Right kidney (tissue), 9 donors: ENCODE measurements at places on chromosomes 7 and 10.

GRCh38 chr7:49486974-49487829 lies 286.2 kb upstream of the VWC2 start:
- DNase-seq = no peak

- no peak for DNase-seq
Measured at GRCh38 chr7:100682991-100683658, 9.6 kb downstream of the GNB2 start.

GRCh38 chr7:50479743-50480517 lies 29.8 kb upstream of the FIGNL1 start:
- DNase-seq = no peak

DNA sequence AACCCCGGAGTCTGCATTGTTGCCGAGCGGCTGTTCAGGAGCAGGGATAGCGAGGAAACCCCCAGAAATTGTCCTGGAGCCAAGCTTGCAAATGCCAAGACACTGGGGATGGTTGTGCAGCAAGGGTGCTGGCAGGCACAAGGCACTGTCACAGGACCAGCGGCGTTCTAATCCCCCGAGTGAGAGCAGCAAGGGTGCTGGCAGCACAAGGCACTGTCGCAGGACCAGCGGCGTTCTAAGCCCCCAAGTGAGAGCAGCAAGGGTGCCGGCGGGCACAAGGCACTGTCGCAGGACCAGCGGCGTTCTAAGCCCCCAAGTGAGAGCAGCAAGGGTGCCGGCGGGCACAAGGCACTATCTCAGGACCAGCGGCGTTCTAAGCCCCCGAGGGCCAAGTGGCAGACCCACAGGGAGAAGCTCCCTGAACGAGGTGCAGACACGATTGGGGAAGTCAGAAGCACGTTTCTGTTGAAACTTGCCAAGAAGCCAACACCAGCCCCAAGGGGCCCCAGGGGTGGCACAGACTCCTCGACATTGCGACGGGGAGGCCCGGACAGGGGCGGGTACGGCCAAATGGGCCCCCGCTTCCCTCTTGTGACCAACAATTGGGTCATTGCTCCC lies 40.4 kb upstream of the INPP5A start:
- DNase-seq = no peak

DNA sequence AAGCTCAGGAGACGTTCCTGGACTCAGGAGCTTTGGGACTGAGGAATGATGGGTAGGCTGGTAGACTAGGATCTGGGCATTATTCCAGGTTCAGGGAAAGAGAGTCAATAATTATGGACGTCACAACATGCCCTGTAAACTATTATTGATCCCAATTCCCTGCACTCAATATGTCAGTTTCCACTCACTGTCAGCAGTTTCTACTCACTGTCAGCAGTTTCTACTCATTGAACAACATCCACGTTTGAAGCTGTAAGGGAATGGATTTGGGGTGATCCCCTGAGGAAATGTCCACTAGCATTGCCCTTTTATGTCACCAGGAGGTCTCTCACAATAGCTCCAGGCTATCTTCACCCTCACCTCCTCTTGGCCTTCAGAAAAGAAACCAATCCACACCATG lies 1268.6 kb downstream of the TYW1 start:
- DNase-seq = no peak

DNA sequence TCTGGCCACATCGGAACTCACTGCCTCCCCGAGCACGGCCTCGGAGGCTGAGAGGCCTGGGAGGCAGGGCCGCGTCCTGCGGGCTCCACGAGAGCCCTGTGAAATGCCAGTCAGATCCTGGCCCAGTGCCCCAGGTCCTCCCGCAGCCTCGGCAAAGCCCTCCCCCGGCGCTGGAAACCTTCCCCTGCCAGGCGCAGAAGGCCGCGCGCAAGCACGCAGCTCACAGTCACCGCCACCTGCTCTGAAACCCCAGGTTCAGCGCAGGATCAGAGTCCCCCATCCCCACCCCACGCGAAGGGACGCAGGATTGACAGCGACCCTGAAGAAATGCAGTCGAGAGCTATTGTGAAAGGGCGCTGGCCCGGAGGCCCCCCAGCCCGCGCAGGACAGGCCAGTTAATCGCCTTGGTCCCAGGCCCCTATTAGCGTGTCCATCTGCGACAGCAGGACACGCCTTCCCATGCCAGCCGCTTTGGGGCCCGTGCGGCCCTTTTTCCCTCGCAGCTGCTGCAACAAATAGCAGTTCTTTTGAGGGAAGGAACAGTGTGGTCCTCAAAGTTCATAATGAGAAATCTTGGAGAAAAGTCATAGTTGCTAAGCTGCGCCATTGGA lies 13.5 kb upstream of the EGFR start:
- no peak for DNase-seq

GRCh38 chr10:5291501-5292195 lies 73.1 kb upstream of the UCN3 start:
- no peak for DNase-seq

- no peak for DNase-seq
Measured at GRCh38 chr7:78420001-78420400, 621.4 kb downstream of the PHTF2 start.

DNA sequence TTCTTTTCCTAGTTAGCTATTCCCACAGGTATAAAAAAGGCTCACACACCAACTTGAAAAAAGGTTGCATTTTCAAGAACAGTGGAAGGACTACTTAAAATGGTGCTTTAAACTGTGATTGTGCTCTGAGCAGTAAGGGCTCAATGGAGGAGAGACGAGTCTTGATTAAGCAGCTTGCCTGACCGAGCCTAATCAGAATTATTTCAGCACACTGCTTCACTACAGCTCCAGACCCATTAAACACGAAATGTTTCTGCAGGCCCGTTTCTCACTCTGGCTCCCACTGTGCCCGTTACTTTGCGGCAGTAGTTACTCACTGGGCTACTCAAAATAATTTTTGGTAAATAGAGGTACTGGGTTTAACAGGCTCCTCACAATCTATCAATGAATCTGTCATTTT lies 126.0 kb downstream of the NRCAM start:
- DNase-seq = no peak

GRCh38 chr10:103717341-103718246 lies 137.8 kb downstream of the SH3PXD2A start:
- no peak for DNase-seq

- DNase-seq = no peak
Measured at GRCh38 chr7:92002720-92003119, 62.1 kb downstream of the AKAP9 start.

- DNase-seq = no peak
Measured at GRCh38 chr10:58104351-58104751, 163.3 kb downstream of the IPMK start.

GRCh38 chr7:149827089-149827981 lies 10.8 kb upstream of the ZNF862 start:
- DNase-seq = no peak

DNA sequence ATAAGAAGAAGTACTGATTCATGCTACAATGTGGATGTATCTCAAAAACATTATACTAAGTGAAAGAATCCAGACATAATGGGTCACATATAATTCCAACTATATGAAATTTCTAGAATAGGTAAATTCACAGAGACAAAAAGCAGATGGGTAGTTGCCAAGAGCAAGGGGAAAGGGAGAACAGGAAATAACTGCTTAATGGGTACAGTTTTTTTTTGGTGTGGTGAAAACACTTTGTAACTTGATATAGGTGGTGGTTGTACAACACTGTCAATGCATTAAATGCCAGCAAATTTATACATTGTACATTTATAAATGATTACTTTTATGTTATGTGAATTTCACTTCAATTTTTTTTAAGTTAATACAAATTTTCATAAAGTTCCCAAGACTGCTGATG lies 19.4 kb upstream of the LRRN3 start:
- DNase-seq = no peak

GRCh38 chr7:51980313-51980712 lies 663.7 kb upstream of the COBL start:
- no peak for DNase-seq

- no peak for DNase-seq
Measured at GRCh38 chr10:73771722-73772280, 10.0 kb upstream of the CHCHD1 start.

- peak; percentile 87 for DNase-seq
Measured at GRCh38 chr7:76303202-76304147, 1.0 kb downstream of the HSPB1 start.

GRCh38 chr7:14457568-14458453 lies 444.7 kb downstream of the DGKB start:
- DNase-seq = peak; percentile 26

- no peak for DNase-seq
Measured at GRCh38 chr7:11601761-11602160, 230.2 kb downstream of the THSD7A start.

DNA sequence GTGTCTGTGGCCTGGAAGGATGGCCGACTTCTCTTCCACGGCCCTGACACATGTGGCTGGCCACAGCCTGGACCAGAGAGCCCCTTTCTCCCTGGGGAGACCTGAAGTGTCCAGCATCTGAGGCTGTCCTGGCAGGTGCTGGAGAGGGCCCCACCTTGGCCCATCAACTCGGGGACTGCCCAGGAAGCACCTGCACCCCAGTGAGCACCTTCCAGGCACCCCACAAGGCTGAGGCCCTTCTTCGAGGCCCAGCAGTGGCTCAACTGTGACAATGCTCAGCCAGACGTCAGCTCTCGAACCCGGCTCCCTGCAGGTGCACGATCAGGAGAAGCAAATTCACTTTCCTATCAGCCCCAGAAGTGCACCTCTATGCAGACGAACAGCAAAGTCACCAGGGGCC lies 24.3 kb downstream of the RGS10 start:
- DNase-seq = no peak

GRCh38 chr10:96468845-96469244 lies 44.9 kb downstream of the TLL2 start:
- no peak for DNase-seq

DNA sequence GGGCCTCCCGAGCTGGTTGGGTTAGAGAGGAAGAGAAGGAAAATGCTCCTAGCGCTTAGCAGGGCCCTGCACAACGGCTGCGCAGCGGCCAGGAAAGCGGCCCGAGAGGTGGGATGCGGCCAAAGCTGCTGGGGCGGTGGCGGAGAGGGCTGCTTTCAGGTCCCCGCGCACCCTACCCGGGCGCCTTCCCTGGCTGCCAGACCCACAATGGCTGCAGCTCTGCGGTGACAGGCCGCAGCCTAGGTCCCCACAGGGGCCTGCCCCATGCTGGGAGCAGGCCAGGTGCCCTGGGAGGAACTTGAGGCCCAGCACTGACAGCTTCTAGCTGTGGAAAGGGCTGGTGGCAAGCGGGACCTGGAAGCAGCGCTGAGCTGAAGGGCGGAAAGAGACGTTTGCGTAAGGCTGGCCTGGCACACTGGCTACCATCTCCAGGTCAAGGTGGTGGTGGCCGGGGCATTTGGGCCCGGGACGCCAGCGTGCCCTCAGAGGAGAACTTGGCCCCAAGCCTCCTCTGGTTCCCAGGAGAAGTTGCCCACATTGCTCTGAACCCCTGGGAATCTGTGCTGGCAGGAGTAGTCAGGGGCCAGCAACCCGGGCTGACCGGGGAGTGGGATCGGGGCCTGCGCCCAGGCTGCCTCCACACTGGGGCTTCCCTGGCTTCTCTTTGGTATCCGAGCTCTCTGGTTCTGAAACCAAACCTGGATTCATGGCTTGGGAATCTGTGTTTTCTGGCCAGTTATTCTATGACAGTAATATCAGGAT lies 72.9 kb upstream of the ZNF804B start:
- no peak for DNase-seq

DNA sequence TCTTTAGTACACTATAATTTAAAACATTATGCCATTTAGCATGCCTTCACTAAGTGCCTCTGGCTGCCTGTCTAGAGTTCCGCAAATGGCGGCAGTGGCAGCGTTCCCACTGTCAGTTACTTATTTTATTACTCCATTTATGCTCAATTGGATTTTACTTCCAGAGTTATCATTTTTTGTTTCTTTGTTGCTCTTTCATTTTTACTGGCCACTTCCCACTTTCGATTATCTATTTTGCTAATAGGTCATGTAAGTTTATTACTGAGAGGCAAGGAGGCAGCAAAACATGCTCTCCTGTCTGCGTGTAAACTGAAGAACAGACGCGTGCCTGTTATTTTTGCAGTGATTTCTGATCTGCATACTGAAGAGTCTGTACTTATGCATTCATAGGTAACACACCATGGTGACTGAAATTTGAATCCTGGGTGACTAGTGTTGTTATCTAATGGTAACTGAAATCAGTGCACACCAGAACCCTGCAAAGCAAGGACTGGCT lies 23.1 kb downstream of the KDM7A start:
- no peak for DNase-seq

DNA sequence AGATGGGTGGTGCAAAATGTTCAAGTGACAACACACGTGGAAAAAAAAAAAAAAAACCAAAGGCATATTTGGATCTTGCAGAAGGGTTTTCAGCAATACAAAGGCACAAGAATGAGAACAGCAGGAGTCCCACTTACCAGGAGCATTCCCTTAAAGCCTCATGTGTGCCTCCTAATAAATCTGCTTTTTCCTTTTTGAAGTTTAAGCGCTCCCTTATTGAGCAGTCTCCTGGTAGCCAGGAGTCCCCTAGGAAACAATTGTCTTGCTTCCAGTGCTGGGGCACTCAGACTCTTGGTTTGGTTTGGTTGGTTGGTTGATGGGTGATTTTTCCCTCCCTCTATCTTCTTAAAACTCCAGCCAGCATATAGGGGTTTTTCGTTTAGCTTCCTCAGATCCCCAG lies 321.8 kb upstream of the NFE2L3 start:
- peak; percentile 45 for DNase-seq

DNA sequence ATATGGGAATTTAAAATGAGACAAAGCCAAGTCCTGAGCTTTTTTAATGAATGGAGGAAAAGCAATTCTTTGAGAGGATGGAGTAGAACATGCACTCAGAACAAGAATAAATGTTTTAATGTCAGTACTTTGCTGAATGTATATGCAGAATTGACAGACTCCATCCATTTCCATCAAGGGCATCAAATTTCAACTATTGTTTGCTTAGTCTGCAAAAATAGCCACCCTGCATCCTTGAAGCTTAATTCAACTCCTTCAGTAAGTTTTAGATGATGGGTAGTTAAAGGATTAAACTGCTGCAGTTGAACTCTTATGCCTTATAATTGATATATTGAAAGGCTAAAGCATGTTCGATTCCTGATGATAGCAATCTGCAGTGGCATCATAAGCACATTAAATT lies 99.7 kb upstream of the IFRD1 start:
- no peak for DNase-seq
